B cell (primary cell): ENCODE measurements at places on chromosomes 3 and 15. TPM values are rescaled to one million over a fixed set of nuclear protein-coding genes. Genes with fewer than 3 reads are reported as not detected.

DNA sequence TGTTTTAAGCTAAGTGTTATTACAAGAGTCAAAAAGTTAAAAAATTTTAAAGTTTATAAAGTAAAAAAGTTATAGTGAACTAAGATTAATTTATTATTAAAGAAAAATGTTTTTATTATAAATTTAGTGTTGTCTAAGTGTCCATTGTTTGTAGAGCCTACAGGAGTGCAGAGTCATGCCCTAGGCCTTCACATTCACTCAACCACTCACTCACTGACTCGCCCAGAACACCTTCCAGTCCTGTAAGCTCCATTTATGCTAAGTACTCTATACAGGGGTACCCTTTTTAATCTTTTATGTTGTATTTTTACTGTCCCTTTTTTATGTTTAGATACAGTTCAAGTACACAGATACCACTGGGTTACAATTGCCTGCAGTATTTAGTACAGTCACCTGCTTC, 37.2 kb downstream of the EEFSEC start:
- H3K36me3 ChIP-seq, result peaks cover 3% of the 10 kb centered on the region
- H3K27ac ChIP-seq, result no peak overlapping the region
- no peaks in the 10 kb centered on the region for H3K4me1 ChIP-seq
- no peak for DNase-seq

STXBP5L gene
- not detected in 2 replicates for total RNA-seq

GRCh38 chr3:32471246-32471645, 31.4 kb downstream of the CMTM6 start:
- DNase-seq, result no peak
- H3K27ac ChIP-seq, result no peak overlapping the region
- H3K27me3 ChIP-seq, result no peaks in the 10 kb centered on the region

ATP10A gene
- total RNA-seq, result 0.22 and 1.6 TPM in 2 replicates

WNT7A gene
- not detected in 2 replicates for total RNA-seq

GRCh38 chr3:170914212-170914611, 5.8 kb upstream of the EIF5A2 start:
- no peaks in the 10 kb centered on the region for H3K4me1 ChIP-seq
- H3K27ac ChIP-seq, result no peak overlapping the region
- H3K4me3 ChIP-seq, result no peak overlapping the region
- H3K36me3 ChIP-seq, result no peaks in the 10 kb centered on the region

GNAT1 gene
- not detected in 2 replicates for total RNA-seq
